ENCODE measurements at places on chromosomes 1 and 21.

- no peak for DNase-seq
Measured at GRCh38 chr1:175906370-175906769, 163.0 kb upstream of the TNR start.

DNA sequence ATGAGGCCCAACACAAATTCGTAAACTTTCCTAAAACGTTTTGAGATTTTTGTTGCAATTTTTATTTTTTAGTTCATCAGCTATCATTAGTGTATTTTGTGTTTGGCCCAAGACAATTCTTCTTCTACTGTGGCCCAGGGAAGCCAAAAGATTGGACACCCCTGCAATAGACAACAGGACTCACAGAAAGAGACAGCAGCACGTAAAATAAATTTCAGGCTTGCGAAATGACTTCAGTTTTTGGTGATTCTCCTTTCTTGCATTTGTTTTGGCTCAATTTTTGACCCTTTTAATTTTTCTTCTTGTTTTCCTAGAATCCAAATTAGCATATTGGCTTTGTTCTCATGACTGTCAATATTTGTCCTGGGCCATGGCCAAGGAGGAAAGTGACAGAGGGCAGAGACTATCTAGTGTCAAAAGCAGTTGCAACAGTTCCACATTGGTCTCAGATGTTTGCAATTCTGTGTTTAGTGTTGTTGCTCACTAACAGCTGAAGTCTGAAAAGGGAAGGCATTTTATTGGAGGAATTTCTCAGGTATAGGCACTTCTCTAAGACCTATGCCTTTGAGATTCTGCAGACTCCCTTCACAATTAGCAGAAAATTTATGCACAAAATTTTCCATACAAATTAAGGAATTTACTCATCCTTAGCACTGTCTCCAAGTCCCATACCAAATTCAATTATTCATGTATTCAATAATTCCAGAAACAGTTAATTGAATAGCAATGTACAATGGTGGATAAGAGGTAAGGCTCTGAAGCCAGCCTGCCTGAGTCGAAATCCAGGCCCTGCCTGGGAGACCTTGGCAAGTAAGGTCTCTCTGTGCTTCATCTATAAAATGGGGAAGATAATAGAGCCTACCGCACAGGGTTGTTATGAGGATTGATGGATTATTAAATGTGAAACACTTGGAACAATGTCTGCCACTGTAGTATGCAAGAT lies 160.9 kb upstream of the IVNS1ABP start:
- DNase-seq, result no peak

DNA sequence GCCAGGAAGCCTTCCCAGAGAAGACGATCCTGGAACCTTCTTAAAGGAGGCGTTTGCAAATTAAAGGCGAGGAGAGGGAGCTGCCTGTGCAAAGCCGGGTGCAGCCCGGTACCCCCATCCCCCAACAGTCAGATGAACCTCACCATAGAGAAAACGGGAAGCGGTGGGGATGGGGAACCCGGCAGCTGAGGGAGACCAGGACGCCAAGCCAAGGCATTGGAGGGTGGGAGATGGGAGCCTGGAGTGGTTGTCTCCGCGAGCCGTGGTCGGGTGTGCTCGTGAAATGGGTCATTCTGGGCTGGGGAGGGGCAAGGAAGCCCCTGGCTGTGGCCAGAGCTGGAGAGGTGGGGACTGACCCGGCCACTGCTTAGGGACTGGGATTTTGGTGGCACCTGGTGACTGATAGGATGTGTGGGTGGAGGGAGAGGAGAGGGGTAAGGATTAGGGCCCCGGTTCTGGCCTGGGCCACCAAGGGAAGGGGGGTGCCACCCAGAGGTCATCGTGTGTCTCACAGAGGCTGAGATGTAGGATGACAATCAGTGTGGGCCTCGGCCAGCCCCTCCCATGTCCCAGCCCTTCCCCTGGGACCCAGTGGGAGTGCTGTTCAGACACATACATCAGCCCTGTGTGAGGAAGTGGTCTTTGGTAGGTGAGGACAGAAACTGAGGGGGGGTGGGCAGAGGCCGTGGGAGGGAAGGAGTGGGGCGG lies 676 bp upstream of the PADI2 start:
- DNase-seq, result no peak

DNA sequence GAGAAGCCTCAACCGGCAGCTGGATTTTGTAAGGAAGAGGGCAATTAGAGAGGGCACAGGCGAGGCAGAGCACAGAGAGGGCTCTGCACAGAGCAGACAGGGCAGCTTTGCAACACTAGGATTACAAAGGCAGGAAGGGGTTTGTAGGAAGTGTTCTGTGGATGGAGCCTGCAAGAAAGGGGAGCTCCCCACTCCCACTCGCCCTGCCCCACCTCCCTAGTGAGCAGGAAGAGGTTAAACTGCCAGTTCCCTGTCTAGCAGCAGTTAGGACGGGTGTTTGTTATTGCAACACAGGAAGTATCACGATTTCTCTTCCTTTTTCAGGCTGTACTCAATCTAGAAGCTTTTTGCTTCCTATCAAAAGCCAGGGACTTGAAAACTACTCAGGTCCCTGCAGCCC lies 63.3 kb upstream of the LRRC8D start:
- no peak for DNase-seq

- peak; percentile 86 for DNase-seq
Measured at GRCh38 chr1:46197964-46198811, at the start of gene POMGNT1. POMGNT1 (minus strand) TSS chr1:46198434; CDS start chr1:46197821, 613 bp downstream.

GRCh38 chr21:33198346-33199099 lies 31.2 kb upstream of the IFNAR2 start:
- peak; percentile 11 for DNase-seq

DNA sequence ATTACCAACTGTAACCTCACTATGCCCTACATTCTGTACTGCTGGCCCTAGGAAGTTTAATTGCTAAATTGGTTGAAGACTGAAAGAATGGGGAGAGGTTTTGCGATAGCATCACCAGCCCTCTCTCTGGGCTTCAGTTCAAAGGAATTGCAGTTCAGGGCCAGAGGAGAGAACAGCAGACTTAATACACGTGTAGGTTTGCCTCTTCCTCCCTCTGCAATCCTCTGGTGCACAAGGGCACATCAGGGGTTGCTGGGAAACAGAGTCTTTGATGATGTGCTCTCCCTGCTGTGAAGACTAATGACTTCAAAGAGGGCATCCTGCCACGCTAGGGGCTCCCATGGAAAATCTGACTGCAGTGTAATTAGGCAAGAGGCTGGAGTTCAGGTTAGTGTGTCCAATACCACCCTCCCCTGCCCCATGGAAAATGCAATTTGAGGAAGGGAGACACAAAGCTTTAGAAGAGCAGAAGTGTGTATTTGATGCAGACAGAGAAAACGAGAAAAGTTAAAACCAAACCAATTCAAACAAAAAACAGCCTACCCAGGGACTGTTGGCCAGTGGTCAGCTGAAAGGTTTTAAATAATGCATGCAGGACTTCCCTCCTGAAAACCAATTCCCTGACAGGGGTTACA lies 167.9 kb downstream of the ASTN1 start:
- no peak for DNase-seq

DNA sequence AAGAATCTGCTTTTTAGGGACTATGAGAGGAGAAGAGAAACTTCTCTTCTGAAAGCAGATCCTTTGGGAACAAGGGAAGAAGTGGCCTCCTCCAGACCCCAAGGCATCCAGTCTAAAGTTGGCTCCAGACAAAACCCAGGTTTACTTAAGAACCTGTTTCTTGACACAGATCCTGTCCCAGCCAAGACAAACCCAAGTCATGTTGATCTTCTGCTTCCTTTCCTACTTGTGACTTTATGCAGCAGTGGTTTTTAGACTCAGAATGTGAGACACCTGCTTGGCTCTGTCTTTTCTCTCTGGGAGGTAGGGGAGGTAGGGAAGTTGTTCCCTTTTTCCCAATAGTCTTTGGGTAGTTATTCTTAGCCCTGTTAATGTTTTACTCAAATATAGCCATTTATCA lies 38.3 kb downstream of the ELAPOR1 start:
- no peak for DNase-seq

DNA sequence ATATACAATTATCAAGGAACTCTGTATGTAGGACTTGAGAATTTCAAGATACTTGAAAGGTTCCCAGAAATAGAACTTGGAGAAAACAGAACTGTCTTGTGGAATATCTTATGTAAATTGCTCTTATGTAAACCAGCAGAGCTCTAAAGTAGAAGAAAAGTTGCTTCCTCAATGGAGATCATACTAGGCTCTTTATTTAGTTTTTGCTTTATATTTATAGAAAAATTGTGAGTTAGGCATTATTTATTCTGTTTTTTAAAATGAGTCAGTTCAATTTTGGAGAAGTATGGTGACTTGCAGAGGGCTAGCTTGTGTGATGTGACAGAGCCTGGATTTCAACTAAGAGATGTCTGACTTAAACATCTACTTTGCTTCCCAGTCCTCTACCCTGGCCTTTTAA lies 40.4 kb downstream of the ATP6V1G3 start:
- DNase-seq, result no peak

DNA sequence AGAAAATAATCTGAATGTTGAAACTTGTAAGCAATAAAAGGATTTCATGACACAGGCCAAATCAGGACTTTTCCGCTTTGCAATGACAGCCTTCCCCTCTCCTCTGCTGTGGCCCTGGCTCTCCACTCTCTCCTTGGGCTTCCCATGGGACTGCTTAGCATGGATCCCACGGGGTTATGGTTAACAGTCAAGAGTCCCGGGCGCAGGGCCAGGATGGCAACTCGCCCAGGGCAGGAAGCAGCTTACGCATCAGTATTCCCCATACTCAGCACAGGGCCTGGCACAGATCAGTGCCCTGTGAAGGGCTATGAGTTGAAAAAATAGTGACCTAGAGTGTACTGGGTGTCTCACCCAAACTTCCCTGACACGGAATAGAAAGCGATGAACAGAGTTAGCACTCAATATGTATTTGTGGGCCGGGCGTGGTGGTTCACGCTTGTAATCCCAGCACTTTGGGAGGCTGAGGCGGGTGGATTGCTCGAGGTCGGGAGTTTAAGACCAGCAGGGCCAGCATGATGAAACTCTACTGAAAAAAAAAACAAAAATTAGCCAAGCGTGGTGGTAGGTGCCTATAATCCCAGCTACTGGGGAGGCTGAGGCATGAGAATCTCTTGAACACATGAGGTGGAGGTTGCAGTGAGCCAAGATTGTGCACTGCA lies 29.1 kb upstream of the GRHL3 start:
- DNase-seq, result no peak

DNA sequence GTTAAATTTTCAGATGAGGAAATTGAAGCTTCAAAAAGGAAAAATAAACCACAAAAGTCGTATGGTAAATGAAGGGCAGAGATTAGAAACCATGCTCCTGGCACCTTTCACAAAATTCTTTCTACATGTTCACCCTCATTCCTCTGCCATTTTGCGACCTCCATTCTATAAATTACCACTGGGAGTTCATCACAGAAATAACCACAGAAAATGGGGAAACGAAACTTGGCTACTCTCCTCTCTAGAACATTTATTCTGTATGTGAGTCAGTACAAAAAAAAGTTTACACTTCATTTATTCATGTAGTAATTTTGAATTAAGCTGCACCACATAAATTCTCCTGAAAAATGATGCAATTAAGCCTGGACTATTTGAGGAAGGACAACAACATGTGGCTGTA lies 320.9 kb upstream of the C1orf87 start:
- DNase-seq, result no peak

Measured in erythroblast (primary cell).